ENCODE measurements at places on chromosomes 1 and 21. TPM values are rescaled to one million over a fixed set of nuclear protein-coding genes. Genes with fewer than 3 reads are reported as not detected.

The BCAR3 gene
- total RNA-seq, result 2.3 TPM

The DCST2 gene
- total RNA-seq, result 0.31 TPM

The MTARC1 gene
- total RNA-seq, result not detected

The CRB1 gene
- not detected for total RNA-seq

The FCRL2 gene
- total RNA-seq, result not detected

The C1orf87 gene
- not detected for total RNA-seq

DNA sequence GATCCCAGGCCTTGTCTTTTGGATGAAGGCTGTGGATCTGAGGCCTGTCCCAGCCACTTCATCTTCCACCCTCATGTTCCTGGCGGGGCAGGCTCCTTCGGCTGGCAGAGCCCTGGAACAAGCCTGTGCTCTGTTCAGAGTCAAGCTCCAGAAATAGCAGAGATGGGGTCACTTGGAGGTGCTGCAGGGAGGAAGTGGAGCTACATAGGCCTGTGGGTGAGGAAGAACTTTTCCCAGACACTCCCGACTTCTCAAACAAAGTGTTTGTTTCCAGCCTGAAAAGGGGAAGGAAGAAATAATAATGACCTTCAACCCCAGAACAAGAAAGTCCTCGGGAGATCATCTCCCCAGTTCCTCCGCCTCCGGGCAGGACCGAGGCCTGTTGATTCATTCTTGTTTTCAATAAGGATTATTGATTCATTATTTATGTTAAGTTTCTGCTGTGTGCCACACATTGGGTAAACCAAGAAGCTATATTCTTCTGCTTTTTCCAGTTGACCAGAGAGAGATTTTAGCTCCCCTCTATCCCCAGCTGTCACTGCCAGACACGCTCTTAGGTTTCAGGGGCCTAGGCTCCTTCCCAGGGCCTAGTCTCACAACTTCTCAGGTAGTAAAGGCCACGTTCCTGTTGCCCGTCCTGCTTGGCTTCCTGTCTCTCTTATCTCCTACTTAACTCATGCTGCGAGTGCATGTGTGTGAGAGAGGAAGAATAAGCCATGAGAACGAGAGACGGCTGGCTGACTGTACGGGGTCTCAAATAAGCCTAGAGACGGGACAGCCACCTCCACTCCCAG, 16.9 kb downstream of the IKBKE start:
- DNase-seq, result no peak

GRCh38 chr1:228375578-228376261, 30.9 kb downstream of the TRIM11 start:
- DNase-seq, result no peak

DNA sequence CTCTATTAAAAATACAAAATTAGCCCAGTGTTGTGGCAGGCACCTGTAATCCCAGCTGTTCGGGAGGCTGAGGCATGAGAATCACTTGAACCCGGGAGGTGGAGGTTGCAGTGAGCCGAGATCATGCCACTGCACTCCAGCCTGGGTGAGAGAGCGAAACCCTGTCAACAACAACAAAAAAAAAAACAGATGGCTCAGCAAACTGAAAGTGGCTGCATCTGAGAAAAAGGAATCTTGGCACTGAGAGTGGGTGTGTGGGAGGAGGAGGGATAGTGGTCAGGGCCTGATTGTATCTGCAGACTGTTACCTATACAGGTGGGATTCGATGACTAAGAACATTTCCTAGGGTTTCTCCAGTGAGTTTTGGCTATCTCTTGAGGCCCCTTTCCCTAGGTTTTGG, 122.2 kb upstream of the BARHL2 start:
- DNase-seq, result no peak

- peak; percentile 9 for DNase-seq
Measured at GRCh38 chr1:72777918-72778317, 495.6 kb upstream of the NEGR1 start.

- no peak for DNase-seq
Measured at GRCh38 chr1:17655922-17656321, 99.2 kb upstream of the ACTL8 start.

DNA sequence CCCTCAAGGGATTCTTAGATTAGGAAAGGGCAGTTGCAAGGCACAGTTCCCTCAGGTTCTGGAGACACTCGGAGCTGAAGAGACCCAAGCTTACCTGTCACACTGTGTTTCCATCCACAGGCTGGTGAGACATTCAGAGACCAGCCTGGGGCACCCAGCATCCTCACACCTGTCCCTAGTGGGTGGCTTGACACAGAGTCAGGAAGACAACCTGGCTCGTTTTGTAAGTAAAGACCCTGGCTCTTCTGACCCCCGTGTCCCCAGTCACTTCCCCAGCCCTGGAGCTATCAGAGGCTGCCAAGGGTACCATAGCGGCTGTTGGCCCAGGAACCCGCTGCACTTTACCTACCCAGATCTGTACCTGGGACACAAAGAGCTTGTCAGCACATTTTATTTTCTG, 409.8 kb downstream of the MATN1 start:
- no peak for DNase-seq

GRCh38 chr1:234975122-234975940, 153.3 kb downstream of the TOMM20 start:
- DNase-seq, result no peak

DNA sequence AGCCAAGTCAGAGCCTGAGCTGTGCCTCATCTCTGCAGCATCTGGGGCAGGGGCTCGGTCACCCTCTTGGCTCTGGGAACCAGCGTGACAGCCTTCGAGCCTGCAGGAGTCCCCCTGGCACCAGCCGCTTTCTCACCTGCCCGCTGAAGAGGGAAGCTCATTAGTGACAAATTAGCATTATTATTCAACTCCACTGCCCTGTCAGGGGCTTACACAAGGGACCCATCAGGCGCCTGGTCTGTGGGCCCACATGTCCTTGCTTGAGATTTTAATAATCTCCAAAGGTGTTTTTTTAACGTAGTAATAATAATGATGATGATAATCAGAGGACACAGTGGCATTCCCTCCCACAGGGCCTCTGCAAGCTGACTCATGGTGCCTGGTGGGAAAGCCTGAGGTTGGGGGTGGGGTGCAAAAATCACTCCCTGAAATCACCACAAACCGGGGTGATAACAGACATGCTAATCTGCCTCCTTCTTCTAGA, 98.1 kb upstream of the IGSF21 start:
- peak; percentile 51 for DNase-seq

DNA sequence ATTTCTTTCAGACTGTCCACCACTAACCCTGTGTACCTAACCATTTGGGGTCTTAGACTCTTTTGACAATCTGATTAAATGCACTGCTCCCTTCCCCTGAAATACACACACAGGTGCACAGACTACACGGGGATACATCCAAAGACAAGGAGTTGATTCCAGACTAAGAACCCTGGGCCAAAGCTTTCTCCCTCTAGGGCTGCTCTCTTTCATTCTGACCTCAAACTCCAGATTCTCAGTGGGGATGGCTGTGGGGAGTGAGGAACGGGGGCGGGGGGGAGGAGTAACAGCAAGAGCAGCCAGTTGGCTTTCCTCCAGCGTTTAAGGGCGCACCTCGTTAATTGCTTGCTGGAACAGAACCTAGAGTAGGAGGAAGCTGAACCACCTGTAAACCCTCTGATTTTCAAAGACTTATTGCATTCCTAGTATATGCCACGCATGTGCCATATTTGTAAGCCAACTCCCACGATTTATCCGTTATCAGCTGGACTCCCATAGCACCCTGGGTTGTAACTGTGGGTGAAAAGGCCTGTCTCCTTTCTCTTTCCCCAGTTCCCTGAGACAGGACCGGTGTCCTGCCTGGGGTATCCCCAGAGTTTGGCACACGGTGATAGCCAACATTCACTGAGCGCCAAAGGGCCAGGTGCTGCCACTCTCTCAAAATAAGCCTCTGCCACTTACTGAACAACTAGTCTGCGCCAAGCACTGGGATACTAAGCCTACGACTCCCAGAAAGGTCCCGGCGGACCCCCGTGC, 920 bp downstream of the MTHFR start:
- DNase-seq, result peak; percentile 21

DNA sequence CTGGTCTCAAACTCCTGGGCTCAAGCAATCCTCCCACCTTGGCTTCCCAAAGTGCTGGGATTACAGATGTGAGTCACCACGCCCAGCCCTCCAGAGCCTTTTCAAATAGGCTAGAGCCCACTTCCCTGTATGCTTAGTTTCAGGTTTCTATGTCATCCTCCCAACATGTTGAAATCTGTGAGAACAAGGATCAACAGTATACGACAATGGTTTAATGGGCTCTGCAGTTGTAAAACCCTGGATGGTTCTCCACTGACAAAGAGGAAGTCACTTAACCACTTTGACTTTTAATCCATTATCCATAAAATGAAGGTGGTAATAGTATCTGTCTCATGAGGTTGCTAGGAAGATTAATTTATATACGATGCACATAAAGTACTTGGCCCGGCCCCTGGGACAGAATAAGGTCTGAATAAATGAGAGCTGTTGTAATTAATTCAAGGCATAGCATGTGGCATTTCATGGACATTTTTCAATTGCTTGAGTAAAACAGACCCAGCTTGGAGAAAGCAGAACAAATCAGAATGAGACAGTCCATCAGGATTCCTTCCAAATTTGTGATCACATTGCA, 113.9 kb upstream of the ZNF648 start:
- no peak for DNase-seq
